ENCODE measurements at places on chromosomes 5 and 9.

GRCh38 chr9:92962303-92962649 is 15.0 kb downstream of the FGD3 start:
- no peak for DNase-seq

DNA sequence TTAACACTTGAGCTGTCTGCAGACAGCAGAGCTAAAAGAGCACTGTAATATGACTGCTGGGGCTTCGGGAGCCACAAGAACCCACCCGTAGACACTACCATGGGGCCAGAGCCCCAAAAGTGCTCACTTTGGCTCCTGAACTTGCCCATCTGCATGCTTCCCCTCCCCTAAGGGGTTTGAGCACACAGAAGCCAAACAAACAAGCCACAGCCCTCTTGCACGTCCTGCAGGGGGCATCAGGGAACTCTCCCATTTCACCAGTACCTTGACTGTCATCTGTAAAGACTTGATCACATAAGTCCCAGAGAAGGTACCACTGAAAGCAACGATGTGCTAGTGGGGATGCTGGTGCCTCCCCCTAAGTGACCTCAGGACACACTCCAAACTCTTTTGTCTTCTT is 681.8 kb downstream of the SEMA5A start:
- peak; percentile 43 for DNase-seq

DNA sequence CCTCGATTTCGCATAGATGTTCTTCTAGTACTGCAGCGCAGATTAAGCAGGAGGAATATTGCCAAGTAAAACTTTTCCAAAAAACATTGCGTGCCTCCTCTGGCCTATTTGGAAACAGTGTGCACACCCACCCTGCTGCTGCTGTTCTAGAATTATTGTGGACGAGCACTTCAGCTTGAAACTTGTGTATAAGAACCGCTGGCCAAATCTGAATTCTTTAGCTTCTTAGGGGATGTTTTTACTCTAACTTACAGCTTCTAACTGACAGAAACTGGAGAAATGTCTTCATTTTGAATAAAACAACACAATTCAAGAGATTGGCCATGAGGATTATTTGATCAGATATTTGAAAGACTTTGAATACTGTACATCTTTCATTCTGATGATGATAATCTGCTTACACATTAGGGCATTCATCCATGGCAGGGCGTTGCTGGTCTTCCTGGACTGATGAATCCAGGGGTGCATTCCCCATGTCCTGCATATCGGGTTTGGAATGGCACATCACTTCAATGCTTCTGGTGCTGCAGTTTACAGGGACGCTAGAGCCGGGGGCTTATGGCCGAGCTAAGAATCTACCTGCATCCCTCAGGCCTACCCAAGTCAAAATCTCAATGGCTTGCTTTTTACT is 6.5 kb downstream of the ADAMTS16 start:
- DNase-seq, result no peak

GRCh38 chr5:9445826-9446388 is 100.0 kb downstream of the SEMA5A start:
- no peak for DNase-seq

DNA sequence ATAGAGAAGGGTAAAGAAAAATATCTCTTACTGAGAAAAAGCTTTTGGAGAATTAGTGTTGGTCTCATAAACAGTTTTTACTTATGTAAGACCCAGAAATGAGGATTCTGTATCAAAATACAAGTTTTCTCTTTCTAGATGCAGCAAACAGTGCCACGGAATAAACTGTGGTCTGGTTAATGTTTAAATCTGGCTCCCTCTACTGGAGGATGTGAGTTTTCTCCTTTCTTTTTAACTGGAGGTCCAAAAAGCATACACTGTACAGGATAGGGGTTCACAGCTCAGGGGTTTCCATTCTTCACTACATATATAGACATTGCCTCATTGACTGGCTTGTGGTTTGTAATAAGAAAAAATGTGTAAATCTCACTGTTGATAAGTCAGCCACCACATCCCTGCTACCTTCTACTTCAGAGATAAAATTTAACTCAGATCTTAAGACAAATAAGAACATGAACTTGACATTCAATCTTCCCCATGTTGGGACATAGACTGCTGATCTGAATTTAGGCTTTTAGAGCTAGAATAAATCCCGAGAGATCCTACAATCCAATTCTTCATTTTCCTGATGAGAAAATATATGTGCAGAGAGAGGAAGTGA is 98.9 kb downstream of the CFAP95 start:
- DNase-seq, result peak; percentile 46

- no peak for DNase-seq
Measured at GRCh38 chr5:58930520-58930919, 347.6 kb downstream of the RAB3C start.

DNA sequence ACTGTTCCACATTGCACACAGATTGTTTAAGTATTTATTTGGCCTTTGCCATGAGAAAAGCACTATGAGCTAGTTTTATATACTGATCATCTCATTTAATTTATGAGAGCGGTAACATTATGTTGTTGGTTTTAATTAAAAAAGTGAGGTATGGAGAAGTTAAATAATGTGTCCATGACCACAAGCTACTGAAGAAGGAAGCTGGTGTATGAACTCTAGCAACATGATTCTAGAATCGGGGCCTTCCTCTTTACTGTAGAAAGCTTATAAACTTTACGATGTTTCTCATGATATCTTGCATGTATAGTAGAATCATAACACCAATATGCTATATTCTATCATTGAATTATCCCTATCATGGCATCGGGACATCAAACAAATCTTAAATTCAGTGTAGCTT is 52.9 kb upstream of the CDH18 start:
- no peak for DNase-seq

DNA sequence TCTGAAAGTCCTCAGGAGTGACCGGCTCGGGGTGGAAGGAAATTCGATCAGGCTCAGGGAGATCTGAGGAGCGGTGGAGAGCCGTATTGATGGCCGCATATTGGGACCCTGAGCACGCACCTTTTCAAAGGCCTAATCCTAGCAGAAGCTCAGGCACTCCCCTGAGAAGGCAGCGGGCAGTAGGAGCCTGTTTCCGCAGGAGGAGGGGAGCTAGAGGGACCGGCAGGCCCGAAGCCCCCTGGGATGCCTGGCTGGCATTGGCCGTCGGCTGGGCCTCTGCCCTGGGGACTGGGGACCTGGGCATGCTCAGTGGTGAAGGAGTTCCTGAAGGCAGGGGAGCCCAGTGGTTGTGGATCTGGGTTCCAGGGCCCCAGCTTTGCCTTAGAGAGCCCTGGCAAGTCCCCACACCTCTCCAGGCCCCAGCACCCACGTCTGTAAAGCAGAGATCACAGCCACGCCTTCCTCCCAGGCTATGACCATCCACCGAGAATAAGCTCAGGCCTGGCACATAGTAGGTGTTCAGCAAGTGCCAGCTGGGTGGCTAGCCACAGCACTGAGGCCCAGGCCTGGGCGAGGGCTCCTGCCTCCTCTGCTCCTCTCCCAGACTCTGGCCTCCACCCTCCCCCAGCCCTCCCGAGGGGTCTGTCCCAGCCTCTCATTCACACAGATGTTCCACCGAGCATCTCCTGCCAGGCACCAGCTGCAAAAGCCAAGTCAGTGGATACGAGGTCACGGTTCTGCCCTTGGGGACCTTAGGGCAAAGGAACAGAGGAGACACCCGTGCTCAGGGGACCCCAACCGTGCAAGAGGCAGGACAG is 17.2 kb upstream of the QRFP start:
- DNase-seq, result no peak

GRCh38 chr9:26210338-26210851 is 532.2 kb upstream of the TUSC1 start:
- DNase-seq, result no peak

DNA sequence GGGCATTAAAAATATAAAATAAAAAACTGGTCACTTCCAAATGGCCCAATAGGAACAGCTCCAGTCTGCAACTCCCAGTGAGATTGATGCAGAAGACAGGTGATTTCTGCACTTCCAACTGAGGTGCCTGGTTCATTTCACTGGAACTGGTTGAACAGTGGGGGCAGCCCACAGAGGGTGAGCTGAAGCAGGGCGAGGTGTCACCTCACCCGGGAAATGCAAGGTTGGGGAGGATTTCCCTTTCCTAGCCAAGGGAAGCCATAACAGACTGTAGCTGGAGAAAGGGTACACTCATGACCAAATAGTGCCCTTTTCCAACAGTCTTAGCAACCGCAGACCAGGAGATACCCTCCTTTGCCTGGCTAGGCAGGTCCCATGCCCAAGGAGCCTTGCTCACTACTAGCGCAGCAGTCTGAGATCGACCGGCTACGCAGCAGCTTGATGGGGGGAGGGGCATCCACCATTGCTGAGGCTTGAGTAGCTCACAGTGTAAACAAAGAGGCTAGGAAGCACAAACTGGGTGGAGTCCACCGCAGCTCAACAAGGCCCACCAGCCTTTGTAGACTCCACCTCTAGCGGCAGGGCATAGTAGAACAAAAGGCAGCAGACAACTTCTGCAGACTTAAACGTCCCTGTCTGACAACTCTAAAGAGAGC is 12.7 kb downstream of the RLN1 start:
- DNase-seq, result no peak

DNA sequence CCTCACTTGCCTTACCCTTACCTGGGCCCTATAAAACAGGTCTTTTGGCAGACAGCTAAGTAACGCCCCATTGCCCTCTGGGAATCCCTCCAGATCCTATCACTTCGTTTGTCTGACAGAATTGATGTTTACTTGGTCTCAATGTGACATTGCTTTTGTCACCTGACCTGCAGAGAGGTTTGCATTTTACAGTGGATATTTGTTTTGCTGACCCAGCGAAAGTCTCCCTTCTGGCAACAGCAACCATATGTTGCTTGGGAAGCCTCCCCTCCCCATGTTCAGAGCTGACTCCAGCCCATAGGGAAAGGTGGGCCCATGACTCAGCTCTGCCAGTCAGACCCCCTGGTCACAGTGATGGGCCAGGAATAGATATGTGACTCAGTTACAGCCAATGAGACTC is 54.0 kb upstream of the LARP1 start:
- no peak for DNase-seq

DNA sequence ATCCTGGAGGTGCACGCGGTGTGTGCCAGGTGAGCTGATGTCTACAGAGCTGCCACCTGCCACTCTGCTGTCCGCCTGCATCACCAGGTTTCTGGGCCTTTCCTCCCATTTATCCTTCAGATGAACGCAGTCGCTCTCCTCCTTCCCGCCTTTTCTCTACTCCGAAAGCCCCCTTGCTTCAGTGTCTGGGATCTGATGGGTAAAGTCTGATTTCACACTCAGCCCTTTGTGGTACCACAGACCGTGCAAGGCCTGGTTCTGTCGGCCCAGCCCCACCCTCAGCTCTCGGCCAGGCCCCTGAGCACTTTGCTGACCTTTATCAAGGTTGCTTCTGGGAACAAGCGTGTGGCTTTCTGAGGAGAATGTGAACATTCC is 32.5 kb downstream of the GLT6D1 start:
- DNase-seq, result no peak

DNA sequence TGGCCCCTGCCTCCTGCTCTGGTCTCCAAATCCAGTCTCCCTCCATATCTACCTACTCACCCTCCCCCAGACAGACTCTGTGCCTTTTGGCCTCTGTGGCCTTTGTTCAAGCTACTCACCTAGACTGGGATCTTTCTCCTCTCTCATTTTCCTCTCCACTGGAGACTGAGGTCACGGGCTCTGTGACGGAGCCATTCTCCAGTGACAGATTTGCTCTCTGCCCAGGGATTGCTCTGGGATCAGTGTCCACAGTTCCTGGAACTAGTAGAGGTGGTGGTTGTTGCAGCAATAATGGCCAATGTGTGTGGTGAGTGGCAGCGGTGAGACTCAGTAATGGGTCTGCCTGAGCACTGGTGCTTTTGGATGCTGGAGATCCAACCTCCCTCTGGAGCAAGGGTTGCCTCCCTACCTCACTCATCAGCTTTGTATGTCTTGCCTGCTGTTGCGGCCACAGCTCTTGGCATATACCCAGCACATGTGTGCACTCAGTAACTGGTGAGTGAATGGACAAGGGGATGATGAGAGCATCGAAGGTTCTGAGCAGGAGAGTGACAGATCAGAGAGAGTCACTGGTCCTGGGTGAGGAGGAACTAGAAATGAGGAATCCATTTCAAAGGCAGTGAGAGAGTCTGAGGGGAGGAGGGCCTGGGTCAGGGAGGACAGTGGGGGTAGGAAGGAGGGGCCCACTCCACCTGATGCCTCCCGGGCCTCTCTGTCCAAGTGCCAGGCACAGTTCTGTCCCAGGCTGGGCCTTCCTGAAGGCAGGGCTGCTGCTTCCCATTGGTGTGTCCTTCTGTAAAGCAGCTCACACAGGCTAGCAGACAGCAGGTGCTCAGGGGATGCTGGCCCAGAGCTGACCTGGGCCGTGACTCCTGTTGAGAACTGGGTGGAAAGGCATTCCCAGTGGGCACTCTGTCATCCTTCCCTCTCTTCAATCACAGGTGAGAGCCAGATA is 96.5 kb upstream of the PITX1 start:
- DNase-seq, result no peak

- DNase-seq, result no peak
Measured at GRCh38 chr9:127944586-127945218, 7.0 kb upstream of the DPM2 start.

- no peak for DNase-seq
Measured at GRCh38 chr5:171596391-171596878, 177.0 kb downstream of the FGF18 start.

GRCh38 chr9:70883056-70883455 is 238.4 kb downstream of the TRPM3 start:
- no peak for DNase-seq

DNA sequence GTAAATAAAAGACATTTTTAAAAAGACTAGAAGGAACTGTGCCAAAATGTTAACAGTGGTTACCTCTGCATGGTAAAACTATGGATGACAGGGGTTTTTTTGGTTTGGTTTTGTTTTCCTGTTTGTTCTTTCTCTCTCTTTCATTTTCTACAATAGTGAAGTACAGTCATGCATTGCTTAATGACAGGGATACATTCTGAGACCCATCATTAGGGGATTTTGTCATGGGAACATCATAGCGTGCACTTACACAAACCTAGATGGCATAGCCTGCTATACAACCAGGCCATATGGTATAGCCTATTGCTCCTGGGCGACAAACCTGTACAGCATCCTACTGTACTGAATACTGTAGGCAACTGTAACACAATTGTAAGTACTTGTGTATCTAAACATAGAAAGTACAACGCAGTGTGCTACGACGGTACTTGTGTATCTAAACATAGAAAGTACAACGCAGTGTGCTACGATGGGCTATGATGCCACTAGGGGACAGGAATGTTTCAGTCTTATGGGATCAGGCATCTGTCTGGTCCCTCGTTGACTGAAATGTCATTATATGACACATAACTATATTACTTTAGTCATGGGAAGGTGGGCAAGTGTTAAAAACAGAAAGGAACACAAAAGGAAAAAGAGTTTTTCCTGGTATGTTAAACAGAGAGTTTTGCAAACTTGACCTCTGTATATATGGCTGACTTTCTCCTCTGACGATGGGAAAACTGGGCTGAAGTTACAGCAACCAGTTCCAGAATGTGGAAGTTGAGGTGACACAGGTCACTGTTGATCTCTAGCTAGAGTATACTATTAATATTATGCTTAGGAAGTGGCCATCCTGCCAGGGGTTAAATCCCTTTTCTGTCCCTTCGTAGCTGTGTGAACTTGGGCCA is 7.4 kb upstream of the ADAM19 start:
- no peak for DNase-seq

GRCh38 chr5:96629774-96630173 is 32.4 kb upstream of the CAST start:
- DNase-seq, result no peak

- DNase-seq, result no peak
Measured at GRCh38 chr5:150177721-150178120, 11.1 kb downstream of the CDX1 start.

- no peak for DNase-seq
Measured at GRCh38 chr5:6340100-6340499, 38.2 kb downstream of the MED10 start.

GRCh38 chr5:134585966-134586365 is 46.7 kb downstream of the SAR1B start:
- DNase-seq, result no peak

Measured in NCI-H2081 treated with DMSO at 0.1 percent for 48 hours (cell line).